ENCODE measurements at places on chromosomes 13 and 19.

DNA sequence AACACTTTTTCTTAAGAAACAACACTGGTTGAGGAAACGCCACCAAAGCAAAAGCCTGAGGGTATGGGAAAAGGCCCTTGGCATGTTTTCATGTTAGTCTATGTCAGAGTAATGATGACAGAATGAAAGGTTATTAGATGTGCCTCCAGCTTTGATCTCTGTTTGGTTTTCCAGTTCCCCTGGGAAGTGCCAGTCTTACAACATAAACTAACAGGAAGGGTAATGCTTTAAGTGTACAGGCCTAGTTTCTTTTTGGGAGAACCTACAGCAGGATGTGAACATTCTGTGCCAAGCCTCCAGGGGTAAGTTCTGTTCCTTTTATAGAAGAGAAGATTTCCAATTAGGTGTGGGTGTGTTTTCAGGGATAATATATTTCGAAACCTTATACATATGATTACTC, 121.7 kb downstream of the FNDC3A start:
- no peak for DNase-seq

GRCh38 chr13:48944221-48944620, 31.5 kb upstream of the FNDC3A start:
- no peak for DNase-seq

DNA sequence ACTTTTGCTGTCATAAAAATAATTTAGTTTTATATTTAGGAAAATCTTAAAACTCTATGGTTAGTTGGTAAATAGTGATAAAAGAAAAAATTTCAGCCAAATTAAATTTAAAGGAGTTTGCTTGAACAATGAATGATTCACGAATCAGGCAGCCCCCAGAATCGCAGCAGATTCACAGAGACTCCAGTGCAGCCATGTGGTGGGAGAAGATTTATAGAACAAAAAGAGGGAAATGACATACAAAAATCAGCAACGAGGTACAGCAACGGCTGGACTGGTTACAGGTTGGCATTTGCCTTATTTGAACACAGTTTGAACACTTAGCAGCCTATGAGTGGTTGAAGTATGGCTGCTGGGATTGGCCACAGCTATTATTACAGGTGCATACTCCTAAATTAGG, 96.4 kb upstream of the MYCBP2 start:
- DNase-seq = no peak

- DNase-seq = no peak
Measured at GRCh38 chr13:67167420-67167819, 62.7 kb downstream of the PCDH9 start.

- DNase-seq = no peak
Measured at GRCh38 chr13:85313761-85314503, 485.3 kb downstream of the SLITRK6 start.

GRCh38 chr13:69306766-69307165, 800.9 kb upstream of the ATXN8OS start:
- DNase-seq = no peak

DNA sequence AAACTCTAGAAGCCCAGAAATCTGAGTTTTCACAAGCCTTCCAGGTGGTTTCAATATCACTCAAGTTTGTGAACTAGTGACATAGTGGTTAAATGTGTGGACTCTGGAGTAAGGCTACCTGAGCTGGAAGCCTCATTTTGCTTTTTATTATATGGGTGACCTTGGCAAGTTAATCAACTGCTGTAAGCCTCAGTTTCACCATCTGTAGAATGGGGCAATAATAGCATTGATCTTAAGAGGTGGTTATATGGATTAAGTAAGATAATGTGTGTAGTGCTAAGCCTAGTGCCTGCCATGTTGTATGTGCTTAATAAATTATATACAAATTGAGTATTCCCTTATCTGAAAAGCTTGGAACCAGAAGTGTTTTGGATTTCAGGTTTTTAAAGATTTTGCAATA, 65.5 kb upstream of the SIAH3 start:
- no peak for DNase-seq
